ENCODE measurements at places on chromosomes 7 and 10. TPM values are rescaled to one million over a fixed set of nuclear protein-coding genes. Genes with fewer than 3 reads are reported as not detected.

DNA sequence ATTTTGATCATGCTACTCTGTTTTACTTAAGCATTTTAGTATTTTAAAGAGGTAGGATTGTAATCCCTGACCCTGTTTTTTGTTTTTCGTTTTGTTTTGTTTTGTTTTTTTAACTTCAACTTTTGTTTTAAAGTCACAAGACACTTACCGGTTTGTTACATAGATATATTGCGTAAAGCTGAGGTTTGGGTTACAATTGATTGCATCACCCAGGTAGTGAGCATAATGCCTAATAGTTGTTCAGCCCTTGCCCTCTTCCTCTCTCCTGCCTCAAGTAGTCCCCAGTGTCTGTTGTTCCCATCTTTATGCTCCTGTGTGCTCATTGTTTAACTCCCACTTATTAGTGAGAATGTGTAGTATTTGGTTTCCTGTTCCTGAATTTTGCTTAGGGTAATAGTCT is 93.1 kb upstream of the TEX47 start:
- DNase-seq: no peak

DNA sequence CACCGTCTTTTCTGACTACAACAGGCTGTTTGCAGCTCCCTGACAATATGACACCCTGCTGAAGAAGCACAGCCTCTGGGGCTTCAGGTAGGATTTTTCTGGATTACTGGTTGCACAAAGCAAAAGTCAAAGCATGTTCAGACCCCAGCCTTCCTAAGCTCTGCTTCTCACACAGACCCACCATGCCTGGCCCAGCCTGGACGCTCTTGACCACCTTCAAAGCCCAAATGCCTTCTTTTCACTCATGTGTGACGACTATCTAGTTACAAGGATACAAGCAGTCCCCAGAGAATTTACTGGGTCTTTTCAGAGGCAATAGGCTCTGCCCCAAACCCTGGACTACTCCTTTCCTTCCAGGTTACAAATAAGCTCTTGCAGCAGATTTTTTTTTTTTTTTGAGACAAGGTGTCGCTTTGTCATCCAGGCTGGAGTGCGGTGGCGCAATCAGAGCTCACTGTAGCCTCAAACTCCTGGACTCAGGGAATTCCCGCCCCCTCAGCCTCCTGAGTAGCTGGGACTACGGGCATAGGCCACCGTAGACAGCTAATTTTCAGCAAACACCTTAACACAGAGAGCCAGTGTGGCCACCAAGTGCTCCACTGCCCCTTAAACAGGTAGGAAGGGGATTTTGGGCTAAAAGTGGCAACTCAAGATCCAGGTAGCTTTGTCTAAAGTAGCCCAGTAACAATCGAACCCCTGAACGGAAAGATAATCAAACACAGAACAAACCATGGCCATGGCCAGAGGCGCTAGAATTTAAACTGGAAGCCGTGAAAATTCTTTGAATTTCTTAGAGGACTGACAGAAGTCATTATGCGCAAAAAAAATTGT is 16.2 kb downstream of the SVIL start:
- DNase-seq: peak; percentile 18

DNA sequence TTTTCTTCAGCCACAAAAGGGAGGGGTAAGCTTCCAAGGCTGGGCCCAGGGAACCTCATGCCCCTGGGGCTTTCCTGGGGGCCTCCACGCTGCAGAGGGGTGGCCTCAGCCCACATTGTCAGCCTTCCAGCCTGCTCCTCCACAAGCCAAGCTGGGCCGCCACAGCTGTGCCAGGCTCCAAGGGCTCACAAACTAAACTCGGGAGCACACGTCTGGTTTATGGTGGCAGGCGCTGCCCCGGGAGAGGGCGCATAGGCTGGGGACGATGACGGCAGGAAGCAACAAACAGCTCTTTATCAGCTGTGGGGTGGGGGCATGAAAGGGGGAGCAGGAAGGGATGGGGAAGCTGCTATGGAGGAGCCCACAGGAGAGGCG is 6.3 kb upstream of the CDH23 start:
- DNase-seq: no peak

GRCh38 chr7:94042381-94042780 is 38.2 kb upstream of the BET1 start:
- DNase-seq: no peak

GIMAP4 gene
- polyA plus RNA-seq: not detected

KIF11 gene
- 7.5 TPM for polyA plus RNA-seq

SLC16A12 gene
- polyA plus RNA-seq: 0.26 TPM

DNA sequence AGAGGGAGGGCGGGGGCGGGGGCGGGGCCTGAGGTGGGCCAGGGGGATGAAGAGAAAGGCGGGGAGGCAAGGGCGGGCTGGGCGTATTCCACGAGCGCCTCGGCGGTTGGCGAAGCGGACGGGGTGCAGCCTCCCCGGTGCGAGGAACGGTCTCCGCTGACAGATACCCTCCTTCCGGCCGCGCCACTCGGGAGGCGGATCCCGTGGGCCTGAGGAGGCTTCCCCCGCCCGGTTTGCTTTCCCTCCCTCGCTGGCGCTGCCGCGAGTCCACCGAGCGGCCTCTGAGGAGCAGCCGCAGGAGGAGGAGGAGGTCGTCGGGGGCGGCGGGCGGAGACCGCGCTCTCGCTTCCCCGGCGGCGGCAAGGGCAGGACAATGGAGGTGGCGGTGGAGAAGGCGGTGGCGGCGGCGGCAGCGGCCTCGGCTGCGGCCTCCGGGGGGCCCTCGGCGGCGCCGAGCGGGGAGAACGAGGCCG is at the start of gene TRIM24:
TRIM24 (plus strand) TSS at position 84 of the 473 bp plus-strand sequence; CDS start at position 374, 290 bp downstream.
- peak; percentile 96 for DNase-seq

DNA sequence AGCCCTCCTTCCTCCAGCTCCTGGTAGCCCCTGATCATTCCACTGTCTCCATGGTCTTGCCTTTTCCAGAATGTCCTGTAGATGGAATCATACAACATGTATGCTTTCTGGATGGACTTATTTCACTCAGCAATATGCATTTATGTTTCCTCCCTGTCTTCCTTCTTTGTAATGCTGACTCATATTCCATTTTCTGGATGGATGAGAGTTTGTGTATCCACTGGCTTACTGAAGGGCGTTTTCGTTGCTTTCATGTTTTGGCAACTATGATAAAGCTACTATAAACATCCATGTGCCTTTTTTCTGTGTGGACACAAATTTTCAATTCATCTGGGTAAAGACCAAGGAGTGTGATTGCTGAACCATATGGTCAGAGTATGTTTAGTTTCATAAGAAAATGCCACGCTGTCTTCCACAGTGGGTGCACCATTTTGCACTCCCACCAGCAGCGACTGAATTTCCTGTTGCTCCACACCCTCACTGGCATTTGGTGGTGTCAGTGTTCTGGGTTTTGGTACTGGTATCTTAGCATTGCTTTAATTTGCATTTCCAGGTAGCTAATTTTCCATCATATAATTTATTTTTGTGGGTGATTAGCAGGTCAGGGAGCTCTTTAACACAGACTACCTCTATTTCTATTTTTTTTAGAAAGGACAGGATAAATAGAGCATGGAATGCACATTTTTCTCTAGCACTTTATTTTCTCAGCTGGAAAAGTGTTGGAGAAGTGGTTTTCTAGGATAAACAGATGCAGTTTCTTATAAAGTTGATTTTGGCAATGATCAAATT is 252.2 kb downstream of the WDR37 start:
- DNase-seq: no peak

DNA sequence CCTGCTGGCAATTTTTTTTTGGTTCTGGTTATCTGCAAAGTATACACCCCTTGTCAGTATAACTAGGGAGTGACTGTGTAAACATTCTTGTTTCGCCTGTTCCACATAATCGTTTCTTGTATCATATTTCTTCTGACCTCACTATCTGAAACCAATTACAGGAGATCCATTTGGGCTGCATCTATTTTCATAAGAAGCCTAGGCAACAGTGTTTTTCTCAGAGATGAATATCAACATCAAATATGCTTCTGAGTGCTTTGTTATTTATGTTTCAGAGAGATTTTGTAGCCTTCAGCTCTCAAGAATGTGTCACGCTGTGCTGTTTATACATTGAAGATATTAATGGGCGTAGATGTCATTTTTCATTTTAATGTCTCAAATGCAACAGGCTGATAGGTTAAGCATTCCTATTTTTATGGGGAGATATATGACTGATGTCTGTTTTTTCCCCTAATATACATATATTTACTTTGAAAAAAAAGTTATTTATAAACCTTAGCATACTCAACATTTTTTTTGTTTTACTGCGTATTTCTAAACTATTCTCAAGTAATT is 115.5 kb downstream of the FOXP2 start:
- peak; percentile 13 for DNase-seq

- no peak for DNase-seq
Measured at GRCh38 chr7:4164556-4164955, 517.5 kb upstream of the FOXK1 start.

ZWINT gene
- 19.6 TPM for polyA plus RNA-seq

TAS2R60 gene
- polyA plus RNA-seq: not detected

DNA sequence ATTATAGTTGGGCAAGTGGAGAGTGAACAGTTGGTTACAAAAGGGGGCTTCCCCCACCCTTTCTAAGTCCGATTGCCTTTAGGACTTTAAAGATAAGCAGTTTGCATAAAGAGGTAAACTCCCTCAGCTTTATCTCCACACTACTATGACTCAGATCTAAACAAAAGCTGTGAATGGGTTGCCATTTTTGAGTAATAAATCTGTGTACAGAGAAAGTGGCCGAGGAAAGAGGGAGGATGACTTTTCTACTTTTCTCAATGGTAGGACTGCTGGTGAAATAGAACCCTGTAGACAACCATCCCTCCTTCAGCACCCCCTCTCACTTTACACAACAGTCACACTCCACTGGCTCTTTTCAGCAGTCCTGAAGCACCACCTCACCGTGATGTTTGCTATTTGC is 71.2 kb downstream of the DNMBP start:
- DNase-seq: peak; percentile 53

- DNase-seq: peak; percentile 7
Measured at GRCh38 chr10:21599582-21599981, 65.5 kb downstream of the MLLT10 start.

DNA sequence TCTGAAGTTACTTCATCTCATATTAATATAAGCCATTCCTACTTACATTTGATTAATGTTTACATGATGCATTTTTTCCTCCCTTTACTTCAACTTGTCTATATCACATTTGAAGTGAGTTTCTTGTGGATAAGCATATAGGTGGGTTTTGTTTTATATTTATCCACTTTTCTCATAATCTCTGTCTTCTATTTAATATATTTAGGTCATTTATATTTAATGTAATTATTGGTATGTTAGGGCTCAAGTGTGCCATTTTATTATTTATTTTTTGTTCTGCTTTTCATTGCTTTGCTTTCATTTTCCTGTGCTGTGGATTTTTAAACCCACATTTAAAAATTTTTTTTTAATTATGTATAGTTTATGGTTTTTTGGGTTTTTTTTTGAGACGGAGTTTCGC is 54.8 kb downstream of the OGDH start:
- no peak for DNase-seq

DNA sequence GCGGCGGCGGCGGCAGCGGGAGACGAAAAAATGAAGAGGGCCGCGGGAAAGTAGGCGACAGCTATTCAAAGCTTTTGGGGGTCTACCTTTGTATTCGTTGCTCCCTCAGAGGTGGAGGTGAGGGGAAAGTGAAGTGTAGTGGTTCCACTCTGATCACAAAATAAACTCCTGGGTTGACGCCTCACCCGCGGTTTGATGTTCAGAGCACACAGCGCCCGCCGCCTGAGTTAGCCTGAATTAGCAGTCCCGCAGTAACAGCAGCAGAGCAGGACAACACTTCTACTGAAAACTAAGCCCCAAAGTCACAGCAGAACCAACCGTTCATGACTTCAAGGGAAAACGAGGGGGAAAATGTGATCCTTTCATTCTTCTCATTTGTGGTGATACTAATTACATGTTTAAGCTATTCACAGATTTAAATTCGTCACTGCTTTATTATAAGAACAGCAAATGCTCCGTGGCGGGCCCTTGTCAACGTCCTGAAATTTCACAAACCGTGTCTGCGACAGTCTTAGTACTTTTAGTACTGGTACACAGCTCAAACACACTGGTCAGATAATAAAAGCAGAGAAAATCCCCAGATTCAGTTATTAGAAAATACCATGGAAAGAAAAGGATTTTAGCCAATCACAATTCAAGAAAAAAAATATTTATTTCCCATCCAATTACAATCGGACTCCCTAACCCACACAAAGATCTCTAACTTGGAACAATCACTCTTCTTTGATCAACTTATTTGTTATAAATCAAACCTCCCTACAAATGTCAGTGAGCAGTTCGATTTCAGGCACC is 563 bp upstream of the JMJD1C start:
- peak; percentile 71 for DNase-seq

- no peak for DNase-seq
Measured at GRCh38 chr7:155722118-155722517, 77.7 kb downstream of the RBM33 start.

LEP gene
- polyA plus RNA-seq: 0.36 TPM

KIAA1217 gene
- polyA plus RNA-seq: 0.92 TPM

GRCh38 chr10:17383801-17384555 is 70.4 kb downstream of the ST8SIA6 start:
- no peak for DNase-seq

DBF4 gene
- 14.8 TPM for polyA plus RNA-seq

- DNase-seq: no peak
Measured at GRCh38 chr7:7793249-7793648, 74.8 kb upstream of the RPA3 start.

DNA sequence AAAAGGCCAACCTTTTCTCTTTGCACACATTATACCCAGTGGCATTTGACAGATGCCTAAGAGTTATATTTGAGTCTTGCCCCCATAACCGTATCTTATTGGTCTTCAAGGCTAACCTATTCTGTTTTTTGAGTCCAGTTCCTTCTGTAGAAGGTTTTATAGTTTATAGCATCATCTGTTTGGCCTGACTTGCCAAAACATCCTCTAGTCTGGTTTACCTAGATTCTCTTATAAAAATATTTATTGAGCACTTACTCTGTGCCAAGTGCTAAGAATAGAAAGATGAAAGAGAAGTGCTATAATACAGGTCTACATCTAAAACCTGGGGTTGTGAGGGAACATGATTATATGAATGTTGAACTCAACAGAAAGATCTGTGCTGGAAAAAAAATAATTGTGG is 55.9 kb upstream of the PIP4K2A start:
- no peak for DNase-seq

- no peak for DNase-seq
Measured at GRCh38 chr7:50264908-50265307, 39.6 kb upstream of the IKZF1 start.

PLCE1 gene
- polyA plus RNA-seq: 0.52 TPM

DNMBP gene
- 17.6 TPM for polyA plus RNA-seq

CPA2 gene
- polyA plus RNA-seq: not detected

DNA sequence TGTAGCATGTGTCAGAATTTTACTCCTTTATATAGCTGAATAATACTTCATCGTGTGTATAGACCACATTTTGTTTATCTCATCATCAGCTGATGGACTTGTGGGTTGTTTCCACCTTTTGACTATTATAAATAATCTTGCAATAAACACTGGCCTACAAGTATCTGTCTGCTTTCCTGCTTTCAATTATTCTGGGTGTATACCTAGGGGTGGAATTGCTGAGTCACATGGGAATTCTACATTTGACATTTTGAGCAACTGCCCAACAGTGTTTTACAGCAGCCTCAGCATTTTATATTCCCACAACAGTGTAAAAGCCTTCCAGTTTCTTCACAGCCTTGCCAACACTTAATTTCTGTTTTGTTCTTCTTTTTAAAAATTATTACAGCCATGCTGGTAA is 200.3 kb upstream of the PRSS1 start:
- peak; percentile 30 for DNase-seq

- DNase-seq: no peak
Measured at GRCh38 chr7:130274983-130275591, 8.4 kb downstream of the CPA2 start.
